ENCODE measurements at places on chromosomes 11 and 22.

DNA sequence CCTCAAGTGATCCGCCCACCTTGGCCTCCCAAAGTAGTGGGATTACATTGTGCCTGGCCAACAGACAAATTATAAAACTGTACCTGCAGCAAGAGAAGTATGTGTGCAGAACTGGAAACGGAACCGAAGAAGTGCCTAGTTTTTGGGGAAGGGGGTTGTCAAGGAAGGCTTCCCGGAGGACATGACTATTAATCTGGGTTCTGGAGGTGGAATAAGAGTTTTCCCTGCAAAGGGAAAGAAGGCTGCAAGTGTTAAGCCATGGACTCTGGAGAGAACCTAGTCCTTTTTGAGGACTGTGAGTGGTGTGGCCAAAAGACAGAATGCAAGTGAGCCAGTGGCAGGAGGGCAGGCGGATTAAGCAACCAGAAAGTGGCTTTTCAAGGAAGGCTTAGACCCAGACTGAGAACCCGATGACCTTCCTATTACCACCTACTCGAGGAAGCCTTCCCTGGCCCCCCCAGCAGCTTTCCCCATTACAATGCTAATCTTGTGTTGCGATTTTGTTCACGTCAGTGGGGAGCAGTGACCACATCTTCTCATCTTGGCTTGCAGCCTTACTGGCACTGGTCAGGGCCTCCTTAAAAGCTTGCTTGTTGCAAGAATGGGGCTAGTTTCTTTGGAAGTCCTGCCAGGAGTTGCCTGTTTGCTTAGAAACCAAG lies 5.7 kb upstream of the SEPTIN3 start:
- no peak for DNase-seq

DNA sequence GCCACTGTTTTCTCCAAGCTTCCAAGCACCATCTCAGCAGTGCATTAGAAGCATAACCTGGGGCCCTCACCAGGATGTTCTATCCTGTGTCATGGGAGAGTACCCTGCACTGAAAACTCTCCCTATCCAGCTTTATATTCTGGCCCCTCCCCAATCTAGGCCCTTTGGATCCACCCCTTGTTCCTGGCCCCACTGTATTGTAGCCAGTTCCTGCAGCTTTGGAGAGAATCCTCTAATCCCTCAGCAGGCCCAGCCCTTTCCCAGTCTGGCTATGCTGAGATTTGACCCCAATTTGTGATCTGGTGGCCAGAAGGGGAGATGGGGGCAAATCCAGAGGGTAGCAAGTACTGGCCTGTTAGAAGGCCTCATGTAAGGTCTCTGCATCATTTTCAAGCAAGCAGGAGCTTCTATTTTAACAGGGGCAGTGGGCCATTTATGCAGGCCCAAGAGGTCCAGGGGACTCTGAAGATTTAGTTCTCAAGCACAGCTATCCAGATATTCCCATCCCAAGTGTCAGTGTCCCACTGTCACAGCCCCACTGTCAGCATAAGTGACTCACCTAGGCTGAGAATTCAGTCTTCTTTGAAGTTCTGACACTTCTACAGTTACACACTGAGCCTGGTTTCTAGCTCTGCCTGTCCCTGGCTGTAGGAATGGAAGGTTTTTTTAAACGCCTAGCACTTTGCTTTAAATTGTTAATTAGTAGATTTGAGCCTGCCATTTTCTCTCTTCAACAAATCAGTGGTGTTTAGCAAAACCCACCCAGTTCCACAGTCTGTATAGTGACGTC lies 589.5 kb upstream of the CADM1 start:
- DNase-seq: no peak

DNA sequence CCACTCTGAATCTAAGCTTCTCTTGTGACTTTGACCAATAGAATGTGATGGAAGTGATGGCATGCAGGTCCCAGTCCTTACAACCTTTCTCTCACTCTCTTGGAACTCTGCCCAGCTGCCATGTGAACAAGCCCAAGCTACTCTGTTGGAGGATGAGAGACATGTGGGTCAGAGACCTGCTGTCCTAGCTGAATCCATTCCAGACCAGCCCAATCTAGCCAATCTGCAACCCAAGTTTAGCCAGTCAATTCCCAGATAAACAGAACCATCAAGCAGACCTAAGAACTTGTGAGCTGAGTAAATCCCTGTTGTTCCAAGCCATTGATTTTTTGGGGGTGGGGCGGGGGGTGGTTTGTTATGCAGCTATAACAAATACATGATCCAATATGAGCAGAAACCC lies 69.2 kb upstream of the GRK3 start:
- DNase-seq: no peak

DNA sequence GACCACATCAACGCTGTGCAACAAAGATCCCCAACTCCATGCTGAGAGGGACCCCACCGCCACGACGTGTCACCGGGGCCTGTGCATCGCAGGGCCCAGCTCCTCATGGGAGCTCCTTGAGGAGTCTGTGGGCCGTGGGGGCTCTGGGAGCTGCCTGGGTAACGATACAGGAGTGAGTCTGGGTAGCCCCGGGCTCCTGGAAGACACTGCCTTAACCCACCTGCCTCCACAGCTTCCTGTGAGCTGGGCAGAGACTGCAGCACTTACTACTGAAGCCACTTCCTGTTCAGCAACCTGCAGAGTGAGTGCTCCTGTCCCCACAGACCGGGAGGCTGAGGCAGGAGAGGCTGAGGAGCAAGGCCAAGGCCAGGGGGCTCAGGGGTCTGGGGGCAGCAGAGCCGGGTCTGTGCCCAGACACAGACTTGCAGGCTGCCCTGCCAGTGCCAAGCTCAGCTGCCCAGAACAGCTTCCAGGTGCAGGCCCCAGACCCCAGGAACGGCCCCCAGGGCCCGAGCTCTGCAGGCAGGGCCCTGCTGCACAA lies 226.7 kb downstream of the BRD1 start:
- no peak for DNase-seq

DNA sequence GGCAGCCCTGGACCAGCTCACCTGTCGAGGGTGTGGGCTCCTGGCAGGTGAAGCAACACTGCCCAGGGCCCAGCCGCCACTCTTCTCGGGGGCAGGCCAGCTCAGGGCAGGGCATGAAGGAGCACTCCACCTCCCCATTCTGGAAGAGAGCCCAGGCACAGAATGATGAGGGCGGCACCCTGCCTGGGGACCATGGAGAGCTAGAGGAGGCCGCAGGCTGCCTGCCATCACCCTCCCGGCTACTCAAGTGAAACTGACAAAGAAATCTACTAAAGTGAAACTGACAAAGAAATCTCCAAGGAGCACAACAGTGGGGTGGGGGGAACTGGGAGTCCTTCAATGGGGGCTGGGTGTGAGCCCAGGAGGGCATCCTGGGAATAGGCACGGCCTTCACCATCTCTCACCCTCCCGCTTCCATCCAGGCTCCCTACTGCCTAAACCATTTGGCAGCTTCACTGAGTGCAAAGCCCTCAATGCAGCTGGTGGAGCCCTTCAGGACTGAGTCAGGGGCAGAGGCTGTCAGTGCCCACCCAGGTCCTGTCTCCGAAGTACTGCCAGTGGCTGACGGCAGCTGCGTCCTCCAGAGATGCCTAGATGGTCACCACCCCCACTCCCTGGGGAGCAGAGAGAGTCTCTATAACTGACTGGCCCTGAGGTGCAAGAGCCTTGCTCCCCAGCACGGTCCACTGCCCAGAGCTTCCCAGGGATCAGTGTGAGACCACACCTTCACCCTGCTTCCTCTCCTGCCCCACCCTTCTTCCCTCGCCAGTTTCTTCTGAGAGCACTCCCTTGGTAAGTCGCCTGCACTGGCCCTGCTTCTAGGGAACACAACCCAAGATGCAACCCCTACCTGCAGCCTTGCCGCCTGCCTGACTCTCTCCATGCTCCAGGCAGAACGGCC lies 21.7 kb downstream of the VWCE start:
- DNase-seq: no peak

DNA sequence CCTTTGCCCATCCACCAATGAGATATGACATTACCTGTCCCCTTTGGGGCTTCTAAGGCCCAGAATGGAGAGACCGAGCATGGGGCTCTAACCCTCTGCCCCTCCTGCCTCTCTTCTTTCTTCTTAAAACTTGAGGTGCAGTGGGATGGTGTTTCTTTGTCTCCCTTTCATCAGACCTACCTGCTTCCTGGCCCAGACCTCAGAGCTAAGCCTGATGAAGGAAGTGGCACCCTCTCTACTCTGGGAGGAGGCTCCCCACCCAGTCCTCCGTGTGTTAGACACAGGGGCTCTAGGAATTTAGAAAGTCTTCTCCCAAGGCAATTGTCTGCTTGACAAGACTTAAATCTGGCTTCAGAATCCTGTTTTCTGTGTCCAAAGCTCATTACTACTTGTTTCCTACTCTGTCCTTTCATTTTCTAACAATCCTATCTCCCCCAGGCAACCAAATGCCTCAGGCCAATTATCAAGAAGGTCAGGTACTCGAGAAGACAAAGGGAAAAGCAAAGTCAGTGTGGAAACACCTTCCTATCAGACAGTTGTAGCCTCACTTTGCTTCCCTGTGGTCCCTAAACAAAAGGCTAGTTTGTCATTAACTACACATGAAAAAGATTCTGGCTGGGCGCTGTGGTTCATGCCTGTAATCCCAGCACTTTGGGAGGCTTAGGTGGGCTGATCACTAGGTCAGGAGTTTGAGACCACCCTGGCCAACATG lies 20.3 kb upstream of the PARVA start:
- no peak for DNase-seq

DNA sequence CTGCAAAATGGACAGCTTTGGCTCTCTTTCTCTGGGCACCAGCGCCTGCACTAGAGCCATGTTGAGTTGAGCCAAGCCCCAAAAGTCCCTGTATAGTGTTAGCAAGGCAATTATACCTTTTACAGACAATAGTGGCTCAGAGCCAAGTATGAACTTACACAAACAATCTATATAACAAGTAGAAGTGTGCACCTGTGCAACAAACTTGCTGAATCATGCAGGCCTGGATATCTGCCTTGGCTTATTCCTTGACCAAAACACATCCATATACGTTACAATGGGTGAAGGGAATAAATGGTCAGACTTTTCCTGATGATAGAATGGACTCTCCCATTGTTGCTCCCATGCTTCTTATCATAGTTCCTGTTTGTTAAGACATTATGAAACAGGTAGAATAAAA lies 3.8 kb upstream of the OR52I2 start:
- no peak for DNase-seq

- no peak for DNase-seq
Observed at GRCh38 chr11:125378083-125378482, 118.0 kb downstream of the FEZ1 start.

GRCh38 chr22:45917146-45917545 lies 59.8 kb downstream of the WNT7B start:
- DNase-seq: no peak

DNA sequence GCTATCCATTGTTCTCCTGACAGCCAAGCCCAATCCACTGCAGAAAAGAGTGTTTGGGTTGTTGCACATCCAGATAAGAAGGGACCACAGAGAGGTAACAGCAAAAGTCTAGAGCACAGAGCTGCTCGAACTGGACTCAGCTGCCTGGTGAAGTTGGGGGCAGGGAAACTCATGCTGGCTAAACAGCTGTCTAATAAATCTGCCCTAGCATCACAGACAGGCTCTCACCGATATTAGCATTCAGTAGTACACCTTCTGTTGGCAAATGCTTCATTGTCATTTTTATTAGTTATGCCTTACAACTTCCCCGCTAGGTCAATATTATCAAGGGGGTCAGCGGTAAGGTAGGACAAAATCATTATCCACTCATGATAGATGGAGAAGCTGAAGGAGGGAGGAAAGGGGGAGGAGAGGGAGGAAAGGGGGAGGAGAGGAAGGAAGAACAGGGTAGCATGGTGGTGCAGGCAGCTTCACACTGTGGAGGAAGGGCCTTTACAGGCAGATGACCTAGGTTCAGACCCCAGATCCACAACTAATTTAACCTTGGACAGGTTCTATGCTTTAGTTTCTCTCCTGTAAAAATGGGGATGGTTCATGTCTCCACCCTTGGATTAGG lies 102.7 kb downstream of the LARGE1 start:
- DNase-seq: no peak

DNA sequence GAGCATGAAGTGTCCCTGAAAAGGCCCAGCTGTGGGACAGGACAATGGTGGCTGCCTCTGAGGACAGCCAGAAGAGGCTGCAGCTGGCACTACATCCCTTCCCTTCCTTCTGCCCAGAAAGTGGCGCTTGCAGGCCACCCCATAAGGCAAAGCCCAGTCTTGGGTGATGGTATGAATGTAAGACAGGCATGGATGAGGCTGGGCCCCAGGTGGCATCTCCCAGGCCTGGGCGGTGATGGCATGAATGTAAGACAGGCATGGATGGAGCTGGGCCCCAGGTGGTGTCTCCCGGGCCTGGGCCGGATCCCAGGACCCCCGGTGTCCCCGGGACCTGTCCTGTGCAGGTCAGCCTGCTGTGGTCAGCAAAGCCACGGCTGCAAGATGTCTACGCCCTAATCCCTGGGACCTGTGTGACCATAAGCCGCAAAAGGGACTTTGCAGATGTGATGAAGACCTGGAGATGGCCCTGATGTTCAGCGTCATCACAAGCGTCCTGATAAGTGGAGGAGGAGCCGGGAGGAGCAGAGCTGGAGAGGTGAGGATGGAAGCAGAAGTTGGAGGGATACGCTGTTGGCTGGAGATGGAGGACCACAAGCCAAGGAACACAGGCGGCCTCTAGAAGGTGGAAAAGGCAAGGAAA lies 181.1 kb downstream of the CTTN start:
- DNase-seq: no peak

DNA sequence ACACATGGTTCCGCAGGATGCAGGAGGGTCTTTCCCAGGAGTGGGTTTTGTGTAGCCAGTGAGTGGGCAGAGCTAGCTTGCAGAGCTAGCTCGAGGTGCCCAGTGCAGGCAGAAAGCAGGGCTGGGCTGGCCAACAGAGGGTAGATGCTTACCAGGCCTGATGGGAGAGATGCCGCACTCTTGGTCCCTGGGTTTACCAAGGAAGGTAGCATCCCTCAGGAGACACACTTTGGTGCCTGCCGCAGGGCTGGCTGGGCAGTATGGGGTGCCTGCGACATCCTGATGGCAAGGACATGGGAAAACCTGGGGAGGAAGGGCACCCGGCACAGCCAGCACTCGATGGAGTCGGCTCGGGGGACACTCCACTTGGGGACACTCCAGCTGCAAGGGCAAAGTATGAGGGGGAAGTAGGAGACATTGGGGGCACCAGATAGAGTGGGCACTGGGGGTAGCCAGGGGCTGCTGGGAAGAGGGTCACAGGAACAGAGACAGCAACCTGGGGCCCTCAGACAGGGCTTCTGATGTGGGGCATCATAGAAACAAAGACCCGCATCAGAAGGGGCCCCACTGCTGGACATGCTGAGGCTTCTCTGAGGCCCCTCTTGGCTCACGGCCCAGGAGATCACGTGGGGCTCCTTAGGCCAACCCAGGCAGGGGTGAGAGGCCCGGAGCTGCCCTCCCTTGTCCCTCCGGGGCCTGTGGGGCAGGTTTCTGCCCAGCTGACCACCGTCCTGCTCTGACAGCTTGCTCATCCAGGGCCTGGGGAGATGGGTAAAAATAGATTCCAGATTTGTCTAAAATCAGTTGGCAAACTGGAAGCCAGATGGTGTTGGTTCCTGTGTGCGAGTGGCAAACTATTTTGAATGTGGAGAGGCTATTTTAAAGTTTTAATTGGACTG lies 89.8 kb downstream of the MORC2 start:
- DNase-seq: no peak

All from SW480 (cell line).